NCI-H1105 treated with DMSO at 0.1 percent for 48 hours (cell line): ENCODE measurements at places on chromosomes 12 and 14.
A peak's percentile ranks its signal among the peaks of the same experiment; 100 is the strongest.

GRCh38 chr12:41924111-41924510, 220.6 kb downstream of the GXYLT1 start:
- no peak for DNase-seq

DNA sequence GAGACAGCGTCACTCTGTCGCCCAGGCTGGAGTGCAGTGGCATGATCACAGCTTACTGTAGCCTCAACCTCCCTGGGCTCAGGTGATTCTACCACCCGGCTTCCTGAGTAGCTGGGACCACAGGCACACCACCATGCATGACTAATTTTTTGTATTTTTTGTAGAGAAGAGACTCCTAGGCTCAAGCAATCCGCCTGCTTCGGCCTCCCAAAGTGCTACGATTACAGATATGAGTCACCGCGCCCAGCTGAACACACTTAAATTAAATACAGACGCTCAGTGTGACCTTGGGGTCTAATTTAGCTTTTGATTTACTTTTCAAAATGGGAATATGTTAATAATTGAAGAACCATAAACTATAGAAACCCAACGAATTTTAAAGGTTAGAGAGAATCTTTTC, 77.2 kb downstream of the C2CD5 start:
- no peak for DNase-seq

DNA sequence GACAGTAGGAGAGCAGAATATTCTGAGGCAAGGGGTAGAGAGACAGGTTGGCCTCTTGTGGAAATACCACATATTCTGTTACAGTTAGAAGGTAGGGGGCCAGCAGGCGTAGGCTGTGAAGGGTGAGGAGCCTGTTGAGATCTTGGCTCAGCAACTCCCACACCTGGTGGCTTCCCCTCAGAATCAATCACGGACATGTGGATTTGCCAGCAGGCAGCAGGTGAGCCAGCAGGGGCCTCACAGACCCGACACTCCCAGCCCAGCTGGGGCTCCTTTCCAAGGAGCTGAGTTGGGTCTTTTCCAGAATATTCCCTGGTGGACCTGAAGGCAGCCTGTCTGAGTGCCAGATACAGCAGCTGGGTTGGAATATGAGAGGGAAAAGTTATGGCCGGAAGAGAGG, 150.0 kb upstream of the CRY1 start:
- no peak for DNase-seq

- DNase-seq = peak; percentile 58
Measured at GRCh38 chr12:96368233-96368632, 32.0 kb downstream of the CDK17 start.

GRCh38 chr12:86663716-86664115, 407.5 kb upstream of the MGAT4C start:
- DNase-seq = peak; percentile 88
